ENCODE measurements at places on chromosomes 3 and 15.

GRCh38 chr3:46947981-46948791, 28.4 kb downstream of the CCDC12 start:
- H3K4me3 ChIP-seq = no peak overlapping the region
- H3K36me3 ChIP-seq = no peaks in the 10 kb centered on the region
- H3K4me1 ChIP-seq = peaks cover 61% of the 10 kb centered on the region
- DNase-seq = peak; percentile 84
- peak overlapping the region; percentile 97 for H3K27ac ChIP-seq

- no peaks in the 10 kb centered on the region for H3K36me3 ChIP-seq
- no peaks in the 10 kb centered on the region for H3K27me3 ChIP-seq
These were observed 106.1 kb downstream of the EOMES start for GRCh38 chr3:27616031-27616430.

DNA sequence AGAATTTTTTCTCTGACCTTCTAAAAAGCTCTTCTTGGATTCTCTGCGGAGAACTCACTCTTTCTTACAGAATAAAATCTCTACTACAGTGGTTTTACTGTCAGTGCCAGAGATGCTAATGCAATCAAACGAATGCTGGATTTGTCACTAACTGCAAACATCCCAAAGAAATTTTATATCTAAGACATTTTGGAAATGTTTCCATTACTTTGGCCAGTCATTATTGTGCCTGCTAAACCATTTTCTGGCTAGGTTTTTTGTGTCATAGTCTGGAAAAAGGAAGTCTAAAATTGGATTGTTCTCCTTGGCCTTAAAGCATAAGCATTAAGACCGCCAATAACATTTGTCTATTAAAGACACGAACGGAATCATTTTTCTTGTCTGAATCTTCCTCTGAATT, 54.0 kb downstream of the PLOD2 start:
- no peaks in the 10 kb centered on the region for H3K36me3 ChIP-seq
- no peaks in the 10 kb centered on the region for H3K27me3 ChIP-seq
- peaks cover 14% of the 10 kb centered on the region for H3K4me1 ChIP-seq
- no peak overlapping the region for H3K4me3 ChIP-seq
- H3K27ac ChIP-seq = no peak overlapping the region

DNA sequence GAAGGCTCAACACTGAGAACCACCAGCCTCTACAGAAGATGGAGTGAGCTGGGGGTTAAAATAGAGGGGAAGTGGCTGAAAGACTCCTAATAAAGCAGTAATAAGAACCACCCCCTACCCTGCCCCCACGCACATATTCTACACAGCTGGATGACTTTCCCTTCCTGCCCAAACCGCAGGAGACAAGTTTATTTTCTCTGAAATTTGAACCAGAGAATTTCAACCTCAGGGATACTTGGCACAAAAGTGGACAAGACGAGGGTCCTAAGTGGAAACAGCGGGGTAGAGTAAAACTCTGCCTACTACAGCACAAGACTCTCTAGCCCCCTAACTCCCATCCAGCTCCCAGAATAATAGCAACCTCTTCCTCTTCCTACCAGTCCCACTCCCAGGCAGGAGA, 28.4 kb downstream of the USF3 start:
- H3K4me3 ChIP-seq = no peak overlapping the region
- no peaks in the 10 kb centered on the region for H3K27me3 ChIP-seq
- peak overlapping the region; percentile 50 for H3K27ac ChIP-seq
- H3K4me1 ChIP-seq = peaks cover 40% of the 10 kb centered on the region

- H3K36me3 ChIP-seq = no peaks in the 10 kb centered on the region
- H3K4me1 ChIP-seq = no peaks in the 10 kb centered on the region
- H3K27ac ChIP-seq = no peak overlapping the region
These were observed 196.8 kb upstream of the MBNL1 start for GRCh38 chr3:152071924-152072323.

GRCh38 chr15:73755946-73756345, 2.8 kb upstream of the INSYN1 start:
- no peak overlapping the region for H3K27ac ChIP-seq
- DNase-seq = no peak
- no peaks in the 10 kb centered on the region for H3K27me3 ChIP-seq
- no peak overlapping the region for H3K4me3 ChIP-seq

DNA sequence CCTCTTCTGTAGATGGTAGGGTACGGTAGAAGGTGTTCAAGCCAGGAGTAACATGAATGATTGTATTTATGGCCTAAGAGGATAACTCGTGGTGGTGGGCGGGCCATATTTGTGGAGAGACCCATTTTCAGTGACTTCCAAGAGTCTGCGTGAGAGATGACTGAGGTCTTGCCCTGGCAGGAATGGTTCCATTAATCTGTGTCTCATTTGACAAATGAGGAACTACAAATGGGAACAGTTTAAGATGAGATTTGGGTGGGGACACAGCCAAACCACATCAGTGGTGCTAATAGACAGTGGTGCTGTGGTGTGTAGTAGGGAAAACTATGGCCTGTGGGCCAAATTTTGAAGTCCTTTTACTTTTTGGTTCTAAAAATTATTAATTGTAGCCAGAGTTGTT, 47.1 kb downstream of the FLNB start:
- H3K27ac ChIP-seq = no peak overlapping the region
- DNase-seq = no peak
- H3K4me3 ChIP-seq = no peak overlapping the region
- peaks cover 54% of the 10 kb centered on the region for H3K4me1 ChIP-seq
- H3K36me3 ChIP-seq = no peaks in the 10 kb centered on the region
- no peaks in the 10 kb centered on the region for H3K27me3 ChIP-seq

GRCh38 chr3:73084170-73084569, 22.7 kb downstream of the EBLN2 start:
- H3K4me1 ChIP-seq = no peaks in the 10 kb centered on the region
- no peak overlapping the region for H3K4me3 ChIP-seq
- DNase-seq = no peak
- no peaks in the 10 kb centered on the region for H3K36me3 ChIP-seq
- H3K27ac ChIP-seq = no peak overlapping the region
- no peaks in the 10 kb centered on the region for H3K27me3 ChIP-seq

DNA sequence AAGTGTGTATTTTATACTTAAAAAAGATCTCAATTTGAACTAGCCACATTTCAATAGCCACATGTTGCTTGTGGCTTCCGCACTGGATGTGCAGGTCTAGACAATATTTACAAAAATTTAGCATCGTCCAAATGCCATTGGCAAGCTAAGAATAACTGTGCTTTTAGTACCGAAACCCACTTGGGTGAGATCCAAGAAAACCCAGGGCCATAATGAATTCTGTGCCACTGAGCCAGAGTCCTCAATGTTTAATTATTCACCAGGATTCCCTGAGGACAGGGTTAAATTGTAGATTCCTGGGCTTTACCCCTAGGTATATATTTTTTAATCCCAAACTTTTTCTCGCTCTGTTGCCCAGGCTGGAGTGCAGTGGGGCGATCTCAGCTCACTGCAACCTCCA, 22.9 kb upstream of the PTPRG start:
- no peak for DNase-seq
- no peak overlapping the region for H3K4me3 ChIP-seq
- no peak overlapping the region for H3K27ac ChIP-seq
- no peaks in the 10 kb centered on the region for H3K27me3 ChIP-seq

GRCh38 chr15:80667936-80668335, 27.2 kb upstream of the ABHD17C start:
- no peak overlapping the region for H3K27ac ChIP-seq
- H3K27me3 ChIP-seq = no peaks in the 10 kb centered on the region
- no peak for DNase-seq
- no peak overlapping the region for H3K4me3 ChIP-seq
- H3K4me1 ChIP-seq = no peaks in the 10 kb centered on the region
- no peaks in the 10 kb centered on the region for H3K36me3 ChIP-seq

GRCh38 chr15:69812861-69813261, 284.9 kb downstream of the TLE3 start:
- H3K36me3 ChIP-seq = no peaks in the 10 kb centered on the region
- H3K4me1 ChIP-seq = no peaks in the 10 kb centered on the region
- H3K27ac ChIP-seq = no peak overlapping the region
- DNase-seq = no peak
- no peak overlapping the region for H3K4me3 ChIP-seq
- no peaks in the 10 kb centered on the region for H3K27me3 ChIP-seq

GRCh38 chr3:183774631-183775030, 50.7 kb downstream of the MAP6D1 start:
- no peak for DNase-seq
- no peaks in the 10 kb centered on the region for H3K4me1 ChIP-seq
- no peak overlapping the region for H3K4me3 ChIP-seq
- peaks cover 22% of the 10 kb centered on the region for H3K36me3 ChIP-seq
- H3K27me3 ChIP-seq = no peaks in the 10 kb centered on the region
- no peak overlapping the region for H3K27ac ChIP-seq

GRCh38 chr3:66390013-66390412, 110.8 kb downstream of the LRIG1 start:
- H3K27me3 ChIP-seq = no peaks in the 10 kb centered on the region
- H3K36me3 ChIP-seq = peaks cover 4% of the 10 kb centered on the region

DNA sequence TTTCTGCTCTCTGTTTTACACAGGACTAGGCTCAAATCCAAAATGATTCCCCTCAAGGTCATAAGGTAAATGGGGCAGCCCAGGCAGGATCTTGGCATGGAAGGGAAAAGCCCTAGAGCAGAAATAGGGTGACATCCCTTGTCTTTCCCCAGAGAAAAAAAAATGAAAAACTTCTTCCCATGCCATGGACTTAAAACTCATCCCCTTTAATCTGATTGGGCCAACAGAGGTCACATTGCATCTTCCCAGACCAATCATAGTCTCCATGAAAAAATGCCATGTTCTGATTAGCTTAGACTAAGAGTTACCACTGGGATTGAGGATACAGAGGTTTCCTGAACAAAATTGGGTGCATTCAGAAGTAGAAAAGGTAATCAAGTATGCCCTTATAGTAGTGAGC, 241.3 kb upstream of the LRTM1 start:
- H3K27me3 ChIP-seq = no peaks in the 10 kb centered on the region
- no peaks in the 10 kb centered on the region for H3K4me1 ChIP-seq
- no peaks in the 10 kb centered on the region for H3K36me3 ChIP-seq
- no peak overlapping the region for H3K4me3 ChIP-seq
- no peak for DNase-seq

DNA sequence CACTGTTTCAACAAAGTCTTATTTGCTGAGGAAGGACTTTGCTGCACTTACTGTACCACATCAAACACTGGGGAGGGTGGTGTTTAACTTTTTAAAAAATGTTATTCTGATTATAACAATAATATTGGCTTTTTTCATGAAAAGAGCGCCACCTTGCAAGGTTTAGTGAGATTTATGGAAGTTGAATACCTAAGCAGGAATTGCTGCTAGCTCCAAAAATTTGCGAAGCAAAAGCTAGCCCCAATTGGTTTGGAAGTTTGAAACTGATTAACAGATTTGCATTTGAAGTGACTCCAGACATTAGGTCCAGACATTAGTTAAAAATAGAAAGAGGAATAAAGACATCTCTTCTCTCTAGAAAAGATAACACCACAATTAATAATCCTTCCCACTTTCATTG, 6.7 kb downstream of the ZIC1 start:
- H3K27ac ChIP-seq = no peak overlapping the region
- H3K4me1 ChIP-seq = peaks cover 3% of the 10 kb centered on the region
- no peaks in the 10 kb centered on the region for H3K36me3 ChIP-seq
- DNase-seq = no peak
- no peak overlapping the region for H3K4me3 ChIP-seq

DNA sequence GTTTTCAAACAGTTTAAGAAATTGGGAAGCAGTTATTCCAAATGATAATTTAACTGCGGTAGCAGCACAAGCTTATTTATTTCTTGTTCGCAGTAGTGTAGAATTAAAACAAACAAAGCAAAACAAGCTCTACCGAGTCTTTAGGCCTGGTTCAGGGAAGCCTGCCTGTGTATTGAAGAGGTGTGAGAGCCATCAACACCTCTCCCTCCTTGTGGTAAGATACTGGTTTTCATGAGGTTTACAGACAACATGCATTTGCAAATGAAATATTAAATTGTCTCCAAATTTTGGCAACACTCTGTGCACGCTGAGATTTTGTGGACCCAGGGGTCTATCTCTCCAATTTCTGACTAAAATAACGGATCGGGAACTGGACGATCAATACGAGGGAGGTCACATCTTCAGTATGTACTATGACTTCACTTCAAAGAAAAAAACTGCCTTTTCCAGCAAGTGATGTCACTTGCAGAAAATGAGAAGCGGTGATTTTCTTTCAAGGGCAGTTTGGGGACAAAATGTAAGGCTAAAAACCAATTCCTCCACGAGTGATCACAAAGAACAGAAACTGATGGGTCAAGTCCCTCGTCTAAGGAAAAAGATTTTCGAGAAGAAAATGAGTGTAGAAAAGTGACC, 721 bp downstream of the ATR start:
- peak overlapping the region; percentile 77 for H3K4me3 ChIP-seq
- H3K27me3 ChIP-seq = no peaks in the 10 kb centered on the region

DNA sequence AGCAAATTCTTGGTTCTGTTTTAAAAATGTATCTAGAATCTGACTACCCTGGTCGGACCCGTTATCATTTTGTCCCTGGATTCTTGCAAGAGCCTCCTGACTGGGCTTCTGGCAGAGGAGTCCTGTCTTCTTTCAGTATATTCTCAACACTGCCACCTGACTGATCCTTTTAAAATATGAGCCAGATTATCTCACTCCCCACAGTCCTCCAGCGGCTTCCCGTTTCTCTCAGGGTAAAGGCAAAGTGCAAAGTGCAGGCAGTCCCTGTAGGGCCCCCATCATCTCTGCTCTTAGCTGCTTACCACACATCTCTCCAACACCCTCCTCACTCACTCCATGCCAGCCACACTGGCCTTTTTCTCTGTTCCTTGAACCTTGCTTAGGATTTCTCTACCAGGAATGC, 28.4 kb downstream of the CRTC3 start:
- no peaks in the 10 kb centered on the region for H3K27me3 ChIP-seq
- H3K4me3 ChIP-seq = no peak overlapping the region
- no peak for DNase-seq
- peaks cover 39% of the 10 kb centered on the region for H3K4me1 ChIP-seq

- DNase-seq = no peak
- H3K4me3 ChIP-seq = no peak overlapping the region
- no peak overlapping the region for H3K27ac ChIP-seq
- H3K27me3 ChIP-seq = no peaks in the 10 kb centered on the region
- H3K36me3 ChIP-seq = no peaks in the 10 kb centered on the region
These were observed 192.6 kb upstream of the MBNL1 start for GRCh38 chr3:152076148-152076547.
